ENCODE measurements at places on chromosomes 3 and 15.

GRCh38 chr15:70080347-70080746 is 17.4 kb downstream of the TLE3 start:
- no peak for DNase-seq

DNA sequence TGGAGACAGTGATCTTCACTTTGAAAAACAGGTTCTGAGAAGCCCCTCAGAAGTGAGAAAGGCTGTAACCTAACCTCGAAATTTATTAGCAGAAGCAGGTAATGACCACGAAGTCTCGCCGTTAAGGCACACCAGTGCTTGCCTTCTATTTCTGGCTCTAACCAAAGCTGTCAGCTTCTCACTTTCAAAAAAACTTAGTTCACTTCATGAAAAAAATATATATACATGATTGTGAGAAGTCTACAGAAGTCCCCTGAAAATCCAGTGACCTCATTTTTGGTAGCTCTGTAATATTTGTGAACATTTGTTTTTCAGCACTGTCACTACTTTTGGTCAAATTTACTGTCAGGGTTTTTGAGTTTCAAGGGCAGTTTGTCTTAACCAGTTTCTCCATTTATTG is 19.1 kb upstream of the AKAP13 start:
- no peak for DNase-seq

DNA sequence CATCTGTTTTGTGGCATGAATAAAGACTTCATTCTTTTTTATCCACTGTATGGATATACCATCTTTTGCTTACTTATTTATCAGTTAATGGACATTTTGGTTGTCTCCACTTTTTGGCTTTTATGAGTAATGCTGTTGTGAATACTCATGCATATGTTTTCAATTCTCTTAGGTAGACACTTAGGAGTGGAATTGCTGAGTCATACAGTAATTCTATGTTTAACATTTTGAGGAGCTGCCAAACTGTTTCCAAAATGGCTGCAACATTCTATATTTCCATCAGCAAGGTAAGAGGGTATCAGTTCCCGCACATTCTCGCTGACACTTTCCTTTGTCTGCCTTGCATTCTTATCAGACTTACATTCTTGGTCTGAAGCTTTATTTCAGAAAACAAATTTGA is 191.1 kb downstream of the WNT5A start:
- no peak for DNase-seq

DNA sequence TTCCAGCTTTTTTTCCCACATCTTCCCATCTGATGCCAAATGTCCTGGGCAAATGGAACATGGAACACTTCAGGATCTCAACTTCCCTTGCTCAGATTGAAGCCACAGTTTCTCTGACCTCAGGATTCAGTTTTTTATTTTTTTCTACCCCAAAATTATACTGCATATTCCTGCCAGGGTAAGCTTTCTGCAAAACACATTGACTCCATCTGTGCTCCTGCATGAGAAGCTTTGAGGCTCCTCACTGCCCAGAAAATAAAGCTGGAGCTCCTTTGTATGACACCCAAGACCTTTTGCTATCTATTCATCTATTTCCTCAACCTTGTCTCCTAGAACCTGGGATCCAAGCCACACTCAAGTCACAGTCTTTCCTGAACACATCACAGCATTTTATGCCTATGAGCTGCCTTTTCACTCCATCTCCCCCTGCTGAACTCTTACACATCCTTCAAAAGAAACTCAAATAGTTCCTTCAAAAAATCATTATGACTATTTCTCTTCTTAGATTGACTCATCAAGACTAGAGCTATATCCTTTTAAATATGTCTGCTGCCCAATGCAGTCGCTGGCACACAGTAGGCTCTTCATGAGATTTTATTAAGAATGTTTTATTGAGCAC is 57.4 kb upstream of the PSMD6 start:
- DNase-seq = no peak

DNA sequence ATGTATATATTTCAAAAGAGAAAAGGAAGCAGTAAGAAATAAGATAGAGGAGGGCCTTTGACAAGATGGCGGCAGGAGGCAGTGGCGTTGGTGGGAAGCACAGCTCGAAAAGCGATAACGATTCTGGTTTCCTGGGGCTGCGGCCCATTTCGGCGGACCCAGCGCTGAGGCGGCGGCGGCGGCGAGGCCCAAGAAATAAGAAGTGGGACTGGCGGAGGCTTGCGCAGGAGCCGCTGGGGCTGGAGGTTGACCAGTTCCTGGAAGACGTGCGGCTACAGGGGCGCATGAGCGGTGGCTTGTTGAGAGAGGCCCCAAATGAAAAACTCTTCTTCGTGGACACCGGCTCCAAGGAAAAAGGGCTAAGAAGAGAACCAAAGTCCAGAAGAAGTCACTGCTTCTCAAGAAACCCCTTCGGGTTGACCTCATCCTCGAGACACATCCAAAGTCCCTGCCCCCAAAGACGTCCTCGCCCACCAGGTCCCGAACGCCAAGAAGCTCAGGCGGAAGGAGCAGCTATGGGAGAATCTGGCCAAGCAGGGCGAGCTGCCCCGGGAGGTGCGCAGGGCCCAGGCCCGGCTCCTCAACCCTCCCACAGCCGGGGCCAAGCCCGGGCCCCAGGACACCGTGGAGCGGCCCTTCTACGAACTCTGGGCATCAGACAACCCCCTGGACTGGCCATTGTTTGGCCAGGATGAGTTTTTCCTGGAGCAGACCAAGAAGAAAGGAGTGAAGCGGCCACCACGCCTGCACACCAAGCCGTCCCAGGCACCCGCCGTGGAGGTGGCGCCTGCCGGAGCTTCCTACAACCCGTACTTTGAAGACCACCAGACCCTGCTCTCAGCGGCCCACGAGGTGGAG is 624.3 kb downstream of the MCTP2 start:
- DNase-seq = no peak

DNA sequence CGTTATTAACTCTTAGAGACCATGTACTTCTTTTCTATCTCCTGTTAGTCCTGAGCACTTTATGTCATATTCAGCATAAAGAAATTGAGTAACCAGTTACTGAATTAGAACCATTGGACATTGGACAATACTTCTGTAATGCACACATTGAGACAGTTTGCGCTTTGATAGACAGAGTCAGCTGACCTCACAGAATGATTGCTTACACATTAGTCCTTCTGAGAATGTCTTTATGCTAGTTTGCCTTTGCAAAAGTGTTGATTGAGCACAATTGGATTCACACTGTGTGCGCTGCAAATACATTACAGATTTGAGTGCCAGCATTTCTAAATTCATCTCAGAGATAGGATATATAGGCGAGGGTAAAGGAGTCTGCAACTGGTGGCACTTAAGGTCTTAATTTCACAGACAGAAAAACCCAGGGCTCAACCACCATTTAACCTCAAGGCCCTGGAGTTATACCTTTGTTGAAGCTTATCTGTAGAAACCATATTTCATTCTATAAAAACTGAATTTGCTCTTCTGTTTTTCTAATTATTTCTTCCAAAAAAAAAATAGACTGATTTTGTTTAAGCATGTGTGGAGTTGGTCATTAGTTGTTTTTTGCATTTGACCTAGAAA is 3.8 kb downstream of the SERPINI1 start:
- DNase-seq = no peak

GRCh38 chr15:48414015-48414414 is 82.8 kb downstream of the DUT start:
- DNase-seq = no peak

- DNase-seq = no peak
These were observed 604 bp downstream of the ISL2 start for GRCh38 chr15:76337059-76337695.

GRCh38 chr15:41493902-41494189 is 172 bp downstream of the ITPKA start:
- no peak for DNase-seq

GRCh38 chr3:166360720-166361119 is 523.5 kb upstream of the BCHE start:
- no peak for DNase-seq

DNA sequence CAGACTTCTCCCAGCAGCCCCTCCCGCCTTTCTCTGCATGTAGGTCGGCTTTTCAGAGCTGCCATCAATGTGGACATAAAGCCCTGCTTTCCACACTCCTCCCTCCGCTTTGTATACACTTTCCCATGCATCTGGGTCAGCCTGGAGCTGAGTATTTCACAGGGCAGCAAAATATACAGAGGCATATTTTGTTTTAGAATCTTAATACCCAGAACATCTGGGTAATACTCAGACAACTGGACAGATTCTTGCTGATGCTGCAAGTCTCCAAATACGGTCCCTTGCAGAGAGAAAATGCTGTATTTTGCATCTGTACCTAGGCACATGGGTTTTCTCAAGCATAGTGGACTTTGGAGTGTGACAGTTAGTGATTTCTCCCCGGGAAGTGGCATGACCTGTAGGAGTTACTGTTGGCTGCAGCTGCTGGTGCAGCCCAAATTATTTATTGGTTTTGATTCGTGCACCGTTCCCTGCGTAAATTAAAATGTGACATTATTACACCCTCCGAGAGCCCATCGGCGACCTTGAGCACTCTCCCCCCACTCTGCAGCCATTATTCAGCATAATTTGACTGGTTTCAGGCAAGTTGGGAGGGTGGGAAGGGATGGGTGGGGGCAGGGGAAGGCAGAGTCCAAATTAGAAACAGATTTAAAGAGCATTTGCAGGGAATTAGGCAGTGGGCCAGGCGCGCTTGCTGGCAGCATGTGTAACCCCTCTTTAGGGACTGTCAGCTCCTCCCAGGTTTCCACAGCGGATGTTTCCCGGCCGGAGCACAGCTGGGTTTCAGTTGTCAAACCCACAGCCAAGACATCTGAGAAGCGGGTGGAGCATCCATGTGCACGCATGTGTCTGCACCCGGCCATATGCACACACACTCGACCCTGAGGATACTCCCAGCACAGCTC is 100.8 kb downstream of the CPN2 start:
- no peak for DNase-seq

GRCh38 chr15:63476229-63476632 is 28.2 kb upstream of the USP3 start:
- no peak for DNase-seq

DNA sequence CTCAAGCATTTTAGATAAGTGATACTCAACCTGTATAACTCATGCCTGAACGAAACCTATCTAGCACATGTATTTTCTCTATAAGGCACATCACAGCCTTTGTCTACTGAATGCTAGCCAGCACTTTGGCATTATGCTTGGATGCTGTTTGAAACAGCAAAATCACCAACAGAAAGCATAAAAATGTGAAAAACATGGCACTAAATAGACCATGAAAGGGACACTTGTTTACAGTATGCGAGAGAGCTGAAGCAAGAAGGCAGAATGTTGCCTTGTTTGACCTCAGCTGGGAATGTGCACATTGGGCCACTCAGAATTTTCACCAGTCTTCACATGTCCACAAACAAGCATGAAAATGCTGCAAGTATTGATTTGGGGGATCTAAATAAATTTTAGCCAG is 59.5 kb downstream of the MINDY2 start:
- no peak for DNase-seq

- DNase-seq = no peak
These were observed 413.0 kb downstream of the RBMS3 start for GRCh38 chr3:29693863-29694262.

DNA sequence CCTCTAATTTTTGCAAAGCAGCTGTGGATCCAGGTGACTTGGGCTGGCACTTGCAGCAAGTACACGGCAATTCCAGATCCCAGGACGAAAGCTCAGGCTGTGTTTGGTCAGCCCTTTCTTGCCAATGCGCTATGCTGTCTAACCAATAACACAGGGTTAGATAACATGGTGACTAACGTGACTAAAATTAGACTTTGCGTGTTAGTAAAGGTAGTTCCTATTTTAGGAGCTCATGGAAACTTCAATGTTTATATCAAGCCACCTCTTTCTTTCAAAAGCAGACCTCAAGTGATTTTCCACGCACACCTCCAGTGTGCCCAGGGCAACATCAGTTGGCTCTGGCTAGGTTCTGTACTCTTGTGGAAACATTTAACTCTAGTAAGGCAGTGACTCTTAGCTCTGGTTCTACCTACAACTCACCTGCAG is 32.5 kb downstream of the CDCP1 start:
- DNase-seq = no peak

- DNase-seq = no peak
These were observed 17.2 kb upstream of the TIMP4 start for GRCh38 chr3:12175844-12176453.

DNA sequence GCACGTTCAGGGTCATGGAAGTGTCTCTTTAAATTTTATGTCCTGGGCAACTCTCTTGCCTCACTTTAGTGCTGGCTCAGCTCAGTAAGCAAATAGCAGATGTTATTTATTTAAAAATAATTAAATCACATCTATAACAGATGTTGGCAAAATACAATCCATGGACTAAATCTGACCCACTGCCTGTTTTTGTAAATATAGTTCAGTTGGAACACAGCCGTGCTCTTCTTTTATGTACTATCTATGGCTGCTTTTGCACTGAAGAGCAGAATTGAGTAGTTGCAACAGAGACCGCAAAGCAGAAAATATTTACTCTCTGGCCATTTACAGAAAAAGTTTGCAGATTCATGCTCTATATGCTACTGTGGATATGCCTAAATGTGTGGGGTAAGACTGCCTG is 79.2 kb downstream of the SAMMSON start:
- no peak for DNase-seq

DNA sequence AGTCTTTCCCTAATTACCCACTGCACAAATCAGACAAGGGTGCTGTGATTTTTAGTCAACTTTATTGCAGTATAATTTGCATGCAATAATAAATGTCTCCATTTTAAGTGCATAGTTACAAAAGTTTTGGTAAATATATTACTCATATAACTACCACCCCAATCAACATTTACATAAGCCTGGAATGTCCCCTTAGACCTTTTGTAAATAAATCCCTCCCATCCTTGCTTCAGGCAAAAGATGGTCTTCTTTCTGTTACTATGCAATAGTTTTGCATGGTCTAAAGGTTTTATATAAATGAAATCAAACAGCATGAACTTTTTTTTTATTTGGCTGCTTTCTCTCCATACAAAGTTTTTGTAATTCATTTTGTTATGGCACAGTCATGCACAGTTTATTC is 235.4 kb downstream of the PYDC2 start:
- no peak for DNase-seq

DNA sequence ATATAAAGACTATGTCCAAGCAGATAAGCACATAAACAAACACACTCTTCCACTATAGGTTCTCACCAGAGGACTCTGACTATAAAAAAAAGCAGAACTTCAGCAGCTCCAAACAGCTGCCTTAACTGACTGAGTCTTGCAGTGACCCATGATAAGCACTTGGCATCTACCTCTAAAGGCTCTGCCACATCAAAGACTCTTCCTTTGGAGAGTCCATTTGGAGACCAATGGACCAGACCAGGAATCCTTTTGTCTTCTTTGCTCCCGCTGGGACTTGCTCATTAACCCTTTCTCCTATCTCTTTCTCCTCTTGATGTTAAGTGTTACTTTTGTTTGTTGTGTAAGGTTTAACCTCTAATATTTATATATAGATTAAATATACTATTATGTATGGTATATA is 424.1 kb downstream of the RSL24D1 start:
- DNase-seq = no peak

- DNase-seq = no peak
These were observed 32.5 kb downstream of the RBPMS2 start for GRCh38 chr15:64742921-64743320.

DNA sequence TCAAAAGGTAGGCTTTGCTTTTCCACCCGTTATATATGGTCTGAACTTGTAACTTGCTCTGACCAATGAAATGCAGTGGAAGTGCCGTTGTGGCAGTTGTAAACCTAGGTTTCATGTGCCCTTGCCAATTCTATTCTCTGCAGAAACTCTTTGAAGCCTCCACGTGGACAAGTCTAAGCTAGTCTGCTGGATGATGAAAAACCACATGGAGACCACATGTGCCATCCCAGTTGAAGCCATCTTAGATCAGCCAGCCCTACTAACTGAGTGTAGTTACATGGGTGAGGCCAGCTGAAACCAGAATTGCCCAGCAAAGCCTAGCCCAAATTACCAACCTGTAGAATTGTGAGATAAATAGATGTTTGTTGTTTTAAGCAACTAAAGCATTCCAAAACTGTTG is 183.7 kb upstream of the KCNH8 start:
- DNase-seq = no peak

All from stimulated activated CD8-positive, alpha-beta memory T cell treated with anti-CD3 and anti-CD28 coated beads, Interleukin-15, amount 100 ng/mL, for 24 hours (primary cell).